ENCODE measurements at places on chromosomes 12 and 14.

DNA sequence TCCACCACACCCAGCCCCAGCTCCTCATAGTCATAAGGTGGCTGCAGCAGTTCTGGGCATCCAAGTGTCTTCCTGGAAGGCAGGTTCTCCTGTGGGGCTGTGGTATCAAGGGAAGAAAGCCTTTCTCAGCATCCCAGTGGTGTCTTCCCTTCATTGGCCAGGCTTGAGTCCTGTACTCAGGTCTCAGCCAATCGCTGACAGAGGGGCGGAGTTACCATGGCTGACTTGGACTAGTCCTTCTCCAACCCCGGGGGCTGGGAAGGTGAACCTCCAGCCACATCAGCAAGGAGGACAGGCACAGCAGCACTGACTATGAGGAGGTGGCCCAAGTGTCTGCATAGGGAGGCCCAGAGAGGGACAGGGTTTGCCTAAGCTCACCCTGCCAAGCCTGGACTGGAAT is 64.0 kb upstream of the SLC24A4 start:
- DNase-seq = no peak

DNA sequence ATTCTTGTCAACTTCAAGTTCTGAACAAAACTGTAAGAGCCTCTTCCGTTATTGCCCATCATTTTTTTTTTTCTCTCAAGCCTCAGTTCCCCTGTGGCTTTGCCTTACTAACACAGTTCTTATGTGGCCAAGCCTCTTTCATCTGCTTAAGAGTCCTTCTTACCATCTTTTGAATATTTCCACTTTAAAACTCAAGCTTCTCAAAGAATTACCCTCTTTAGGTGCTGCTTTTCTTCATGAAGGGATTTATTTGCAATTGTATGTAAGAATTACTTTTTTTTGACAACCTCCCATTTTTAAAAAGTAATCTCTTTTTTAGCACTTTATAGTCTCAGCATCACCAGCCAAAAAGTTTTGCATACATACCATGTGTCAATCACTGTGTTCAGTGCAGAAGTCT is 240.2 kb upstream of the RMST start:
- DNase-seq = no peak

DNA sequence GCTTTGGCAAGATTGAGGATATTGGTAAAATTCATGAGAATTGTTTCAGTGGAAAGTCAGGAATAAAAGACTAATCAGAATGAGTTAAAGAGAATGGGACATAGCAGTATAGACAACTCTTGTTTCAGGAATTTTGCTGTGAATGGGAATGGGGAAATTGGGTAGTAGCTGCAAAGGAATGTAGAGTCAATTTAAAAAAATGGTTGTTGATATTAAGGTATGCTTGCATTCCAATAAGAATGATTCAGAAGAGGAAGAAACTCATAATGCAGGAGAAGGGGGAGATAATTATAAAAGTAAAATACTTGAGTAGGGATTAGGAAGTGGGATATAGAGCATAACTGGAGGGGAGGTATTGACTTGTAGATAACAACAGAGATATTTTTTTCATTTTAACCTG is 40.7 kb downstream of the MNAT1 start:
- DNase-seq = no peak

GRCh38 chr12:54824402-54824801 is 29.9 kb upstream of the MUCL1 start:
- DNase-seq = no peak

DNA sequence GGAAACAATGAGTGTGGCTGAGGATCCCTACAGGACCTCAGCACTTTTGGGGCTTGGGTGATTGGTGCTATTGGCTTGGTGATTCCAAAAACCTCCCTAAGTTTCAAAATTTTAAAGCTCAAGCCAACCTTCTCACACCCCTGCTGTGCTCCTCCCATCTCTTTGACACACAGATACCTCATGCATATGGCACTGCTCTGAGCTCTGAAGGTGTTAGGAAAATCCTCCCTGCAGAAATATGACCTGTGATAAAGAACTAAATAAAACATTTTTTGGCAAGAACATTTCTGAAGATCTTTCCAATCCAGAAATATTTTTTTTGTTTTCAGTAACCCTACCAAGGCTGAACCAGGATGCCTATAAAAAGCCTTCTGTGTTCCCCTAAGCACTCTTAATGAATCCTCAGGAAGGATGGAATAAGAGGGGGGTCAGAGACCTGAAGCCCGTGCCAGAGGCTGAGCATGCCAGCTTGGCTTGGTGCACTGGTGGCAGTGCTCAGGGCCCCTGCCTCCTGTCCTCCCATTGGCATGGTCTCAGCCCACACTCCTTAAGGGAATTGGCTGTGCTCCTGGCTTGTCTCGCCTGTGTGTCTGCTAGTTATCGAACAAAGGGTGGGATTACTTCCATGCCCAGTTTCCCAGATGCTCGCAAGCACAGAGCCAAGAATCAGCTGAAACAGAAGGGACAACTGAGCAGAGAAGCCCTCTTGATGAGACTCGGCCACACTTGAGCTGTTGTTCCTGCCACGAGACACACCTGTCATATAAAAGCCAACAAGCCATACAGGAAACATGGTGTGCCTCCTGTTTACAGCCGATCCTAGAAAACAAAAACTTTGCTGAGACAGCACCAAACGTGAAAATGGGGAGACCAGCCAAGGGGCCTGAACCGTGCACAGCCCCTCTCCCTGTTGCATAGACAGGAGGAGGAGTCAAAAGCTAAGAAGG is 132.7 kb upstream of the EEA1 start:
- no peak for DNase-seq

- DNase-seq = no peak
Observed at GRCh38 chr14:31414190-31414833, 6.0 kb downstream of the HEATR5A start.

DNA sequence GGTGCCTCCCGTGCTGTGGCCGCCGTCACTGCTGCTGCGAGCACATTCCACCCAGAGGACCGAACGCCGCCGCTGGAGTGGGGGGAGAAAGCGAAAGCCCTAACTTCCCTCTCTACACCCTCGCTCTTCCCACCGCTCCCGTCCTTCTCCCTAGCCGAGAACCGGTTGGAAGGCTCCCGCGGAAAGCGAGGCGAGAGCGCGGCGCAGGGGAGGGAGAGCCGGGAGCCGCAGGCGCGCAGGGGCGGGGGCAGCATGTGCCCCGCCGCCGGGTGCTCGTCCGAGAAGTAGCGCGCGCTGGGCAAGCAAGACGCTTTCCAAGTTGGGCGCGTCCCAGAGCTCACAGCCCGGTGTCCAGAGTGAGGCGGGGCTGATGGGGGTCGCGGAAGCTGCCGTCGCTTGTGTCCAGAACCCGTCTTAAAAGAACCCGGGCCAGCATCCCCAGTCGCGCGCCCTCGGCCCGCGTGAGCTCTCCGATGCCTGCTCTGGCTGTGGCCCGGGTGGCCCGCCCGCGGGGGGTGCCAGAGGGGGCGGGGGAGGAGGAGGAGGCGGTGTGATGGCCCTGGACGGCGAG is at the start of gene TRHDE:
Gene TRHDE (plus strand): TSS at position 280 of the 571 bp plus-strand sequence. CDS start 274 bp downstream, at position 554.
- no peak for DNase-seq

DNA sequence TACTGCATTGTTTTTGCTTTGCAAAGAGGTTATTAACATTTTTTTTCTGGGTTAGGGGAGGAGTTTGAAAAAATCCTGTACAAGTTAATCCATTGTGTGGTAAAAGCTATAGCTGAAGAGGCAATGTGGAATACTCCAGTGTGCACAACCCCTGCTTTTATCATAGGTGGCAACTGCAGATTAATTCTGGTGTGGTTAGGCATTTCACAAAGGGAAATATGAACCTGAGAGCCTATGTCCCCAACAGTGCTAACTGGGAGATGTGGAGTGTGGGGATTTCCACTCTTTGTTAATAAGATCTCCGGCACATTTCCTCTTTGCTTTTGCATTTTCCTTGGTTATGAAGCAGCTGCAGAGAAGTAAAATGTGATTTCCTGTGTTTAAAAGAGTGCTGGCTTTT is 33.6 kb downstream of the PRORP start:
- DNase-seq = no peak

GRCh38 chr12:26854031-26854390 is 21.0 kb upstream of the ITPR2 start:
- DNase-seq = no peak

- DNase-seq = no peak
Observed at GRCh38 chr12:126547905-126548304, 1482.7 kb downstream of the AACS start.

GRCh38 chr14:99447739-99448138 is 32.9 kb downstream of the SETD3 start:
- no peak for DNase-seq

GRCh38 chr14:75222208-75222701 is 45.8 kb upstream of the TMED10 start:
- DNase-seq = no peak

GRCh38 chr14:59148334-59148900 is 40.0 kb upstream of the DAAM1 start:
- no peak for DNase-seq

DNA sequence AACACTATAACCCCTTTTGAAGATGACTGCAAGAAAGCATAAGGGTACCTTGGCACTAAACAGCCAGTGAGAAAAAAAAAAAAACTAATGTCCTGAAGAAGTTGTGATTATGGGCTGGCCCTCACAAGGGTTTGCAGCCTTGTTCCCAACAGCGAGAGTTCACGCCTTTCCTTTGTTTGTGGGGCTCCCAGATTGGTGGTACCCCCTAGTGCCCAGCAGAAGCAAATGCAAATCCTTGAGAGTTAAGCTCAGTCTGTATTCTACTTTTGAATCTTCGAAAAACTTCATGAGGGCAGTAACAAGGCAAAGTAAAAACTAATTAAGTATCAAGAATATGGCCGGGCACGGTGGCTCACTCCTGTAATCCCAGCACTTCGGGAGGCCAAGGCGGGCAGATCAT is 238.9 kb upstream of the LMO3 start:
- no peak for DNase-seq

- no peak for DNase-seq
Observed at GRCh38 chr14:74965486-74966153, 10.2 kb upstream of the PGF start.

- no peak for DNase-seq
Observed at GRCh38 chr14:50425816-50426215, 29.1 kb upstream of the CDKL1 start.

GRCh38 chr14:54533100-54533499 is 23.4 kb downstream of the CGRRF1 start:
- no peak for DNase-seq

DNA sequence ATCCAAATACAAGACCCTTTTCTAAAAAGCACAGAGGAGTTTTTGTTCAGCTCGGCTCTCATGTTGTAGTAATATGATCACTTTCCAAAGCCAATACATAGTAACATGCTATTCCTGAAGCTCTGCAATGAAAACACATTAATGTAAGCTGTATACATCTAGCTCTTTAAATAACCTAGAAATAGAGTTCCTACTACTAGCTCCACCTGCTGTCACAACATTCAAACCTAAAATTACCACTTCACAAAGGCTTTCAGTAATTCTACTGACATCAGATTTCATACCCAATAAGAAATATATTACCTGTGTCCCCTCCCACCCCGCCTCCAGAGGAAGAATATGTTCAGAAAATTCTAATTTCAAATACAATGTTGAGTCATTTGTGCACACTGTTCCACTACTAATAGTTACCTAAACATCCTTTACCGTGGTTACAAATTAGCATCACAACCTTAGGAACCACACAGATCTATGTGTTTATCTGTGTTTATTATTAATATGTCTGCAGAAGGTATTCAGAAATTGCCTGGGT is 17.8 kb downstream of the EFCAB11 start:
- DNase-seq = no peak

DNA sequence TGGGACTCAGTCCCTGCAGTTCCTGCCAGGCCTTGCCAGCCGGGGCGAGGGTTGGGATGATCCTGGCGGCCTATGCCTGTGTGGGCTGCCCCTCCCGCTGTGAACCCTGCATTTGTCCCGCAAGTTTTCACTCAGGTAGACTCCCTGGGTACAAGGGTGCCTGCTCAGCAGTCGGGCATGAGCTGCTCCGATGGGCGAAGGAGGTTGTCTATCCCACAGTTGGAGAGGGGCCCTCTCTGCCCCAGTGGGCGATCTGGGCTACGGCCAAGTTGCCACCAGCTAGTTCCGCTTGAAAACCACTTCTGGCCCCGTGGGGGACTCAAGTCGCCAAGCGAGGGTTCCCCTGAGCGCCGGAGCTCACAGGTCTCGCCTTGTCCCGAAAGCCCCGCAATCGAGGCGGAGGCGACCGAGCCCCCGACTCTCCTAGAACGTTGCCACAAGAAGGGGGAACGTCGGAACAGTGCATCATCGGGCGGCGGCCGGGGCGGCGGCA is 365 bp upstream of the TPI1 start:
- DNase-seq = peak; percentile 47

GRCh38 chr14:74015963-74016362 is 3.1 kb downstream of the ENTPD5 start:
- DNase-seq = no peak

GRCh38 chr12:26452511-26452910 is 257.1 kb downstream of the SSPN start:
- no peak for DNase-seq

GRCh38 chr12:7834701-7835100 is 38.0 kb downstream of the SLC2A14 start:
- DNase-seq = no peak

- DNase-seq = no peak
Observed at GRCh38 chr14:64811676-64812075, 68.0 kb downstream of the SPTB start.

DNA sequence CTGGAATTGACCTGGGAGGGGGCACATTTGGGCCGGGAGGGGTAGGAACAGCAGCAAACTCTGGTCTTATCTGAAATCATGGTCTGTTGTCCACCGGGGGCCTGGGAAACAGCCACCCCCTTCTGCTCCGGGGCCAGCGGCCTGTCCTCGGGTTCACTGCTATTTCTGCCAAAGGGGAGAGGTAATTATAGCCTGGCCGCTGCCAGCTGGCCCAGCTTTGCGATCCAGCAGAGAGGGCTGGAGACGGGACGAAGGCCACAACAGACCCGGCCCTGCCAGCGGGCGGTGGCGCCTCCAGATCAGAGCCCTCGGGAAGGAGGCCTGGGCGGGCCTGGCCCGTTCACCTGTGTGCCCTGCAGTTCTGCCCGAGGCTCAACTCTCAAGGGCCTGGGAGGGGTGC is at the start of gene C14orf180:
Gene C14orf180 (plus strand): TSS at position 258 of the 400 bp plus-strand sequence. CDS start 6,667 bp downstream, outside the sequence.
- no peak for DNase-seq

GRCh38 chr14:76376878-76377734 is 1.2 kb downstream of the ESRRB start:
- DNase-seq = no peak

DNA sequence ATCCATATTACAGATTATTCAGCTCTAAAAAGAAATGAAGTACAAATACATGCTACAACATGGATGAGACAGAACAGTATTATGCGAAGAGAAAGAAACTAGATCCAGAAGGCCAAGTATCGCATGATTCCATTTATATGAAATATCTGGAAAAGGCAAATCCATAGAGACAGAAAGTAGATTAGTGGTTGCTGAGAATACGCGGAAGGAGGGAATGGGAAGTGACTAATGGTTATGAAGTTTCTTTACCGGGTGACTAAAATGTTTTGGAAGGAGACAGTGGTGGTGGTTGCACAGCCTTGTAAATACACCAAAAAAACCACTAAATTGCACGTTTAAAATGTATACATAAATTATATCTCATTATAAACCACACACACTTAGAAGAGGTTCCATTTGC is 12.5 kb downstream of the PRDM4 start:
- no peak for DNase-seq

DNA sequence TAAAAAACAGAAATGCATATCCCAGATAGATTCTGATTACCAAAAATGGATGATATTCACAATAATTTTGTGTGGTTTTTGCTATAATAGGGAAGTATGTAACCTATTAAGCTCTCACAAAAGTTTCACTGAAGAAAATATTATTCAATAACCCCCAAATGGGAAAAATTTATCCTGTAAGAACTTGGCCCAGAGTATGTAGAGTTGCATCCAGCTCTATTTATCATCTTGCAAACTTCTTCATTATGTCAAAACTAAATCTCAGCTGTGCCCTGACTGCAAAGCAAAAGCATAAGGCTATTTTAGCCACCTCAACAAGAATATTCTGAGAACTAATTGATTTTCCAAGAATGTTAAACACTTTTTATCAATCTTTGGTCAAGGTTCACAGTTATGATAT is 199.2 kb downstream of the PAX9 start:
- DNase-seq = no peak
